Stimulated activated CD4-positive, alpha-beta T cell treated with anti-CD3 and anti-CD28 coated beads, Interleukin-12 subunit alpha, Interleukin-12 subunit beta, amount 100 ng/mL, for 48 hours (primary cell): ENCODE measurements at places on chromosomes 13 and 19.

- no peak for DNase-seq
These were observed 15.3 kb upstream of the GPR183 start for GRCh38 chr13:99322297-99323103.

- DNase-seq, result no peak
These were observed 9.5 kb upstream of the RFX1 start for GRCh38 chr19:14015524-14016035.

GRCh38 chr13:49569993-49570689 lies 15.2 kb downstream of the RCBTB1 start:
- no peak for DNase-seq

GRCh38 chr13:24075137-24075975 lies 85.2 kb upstream of the SPATA13 start:
- DNase-seq, result no peak

- no peak for DNase-seq
These were observed 25.2 kb downstream of the RXFP2 start for GRCh38 chr13:31764556-31764955.

- no peak for DNase-seq
These were observed 159.2 kb downstream of the SLC7A1 start for GRCh38 chr13:29436291-29436690.

DNA sequence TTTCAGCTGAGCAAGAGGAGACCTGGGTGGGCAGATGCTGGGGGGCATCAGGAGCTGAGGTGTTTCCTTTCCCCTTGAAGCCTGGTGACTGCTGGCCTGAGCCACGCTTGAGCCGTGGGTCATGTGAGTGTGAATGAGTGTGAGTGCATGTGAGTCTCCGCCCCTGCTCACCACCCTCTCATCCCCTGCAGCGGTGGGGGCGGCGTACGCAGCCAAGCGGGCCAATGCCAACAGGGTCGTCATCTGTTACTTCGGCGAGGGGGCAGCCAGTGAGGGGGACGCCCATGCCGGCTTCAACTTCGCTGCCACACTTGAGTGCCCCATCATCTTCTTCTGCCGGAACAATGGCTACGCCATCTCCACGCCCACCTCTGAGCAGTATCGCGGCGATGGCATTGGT lies 5.2 kb downstream of the B3GNT8 start:
- no peak for DNase-seq

DNA sequence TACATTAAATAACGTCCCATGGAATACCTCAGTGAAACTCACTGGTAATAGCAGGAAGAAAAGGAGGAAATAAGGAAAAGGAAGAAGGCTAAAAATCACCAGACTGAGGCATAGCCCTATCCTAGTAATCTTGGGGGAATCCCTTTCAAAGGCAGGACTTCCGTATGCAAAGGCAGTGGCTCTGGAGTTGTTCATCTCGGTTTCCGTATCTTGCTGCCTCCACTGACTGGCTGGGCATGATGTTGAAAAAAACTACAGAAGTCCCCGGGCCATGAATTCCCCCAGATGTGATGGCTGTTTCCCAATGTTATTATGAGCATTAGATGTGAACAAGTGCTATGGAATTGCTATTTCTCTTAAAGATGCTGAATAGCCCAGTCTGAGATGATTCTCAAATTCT lies 5.5 kb downstream of the FPR2 start:
- no peak for DNase-seq

GRCh38 chr19:5690955-5691821 lies 1.1 kb downstream of the RPL36 start:
- peak; percentile 45 for DNase-seq

DNA sequence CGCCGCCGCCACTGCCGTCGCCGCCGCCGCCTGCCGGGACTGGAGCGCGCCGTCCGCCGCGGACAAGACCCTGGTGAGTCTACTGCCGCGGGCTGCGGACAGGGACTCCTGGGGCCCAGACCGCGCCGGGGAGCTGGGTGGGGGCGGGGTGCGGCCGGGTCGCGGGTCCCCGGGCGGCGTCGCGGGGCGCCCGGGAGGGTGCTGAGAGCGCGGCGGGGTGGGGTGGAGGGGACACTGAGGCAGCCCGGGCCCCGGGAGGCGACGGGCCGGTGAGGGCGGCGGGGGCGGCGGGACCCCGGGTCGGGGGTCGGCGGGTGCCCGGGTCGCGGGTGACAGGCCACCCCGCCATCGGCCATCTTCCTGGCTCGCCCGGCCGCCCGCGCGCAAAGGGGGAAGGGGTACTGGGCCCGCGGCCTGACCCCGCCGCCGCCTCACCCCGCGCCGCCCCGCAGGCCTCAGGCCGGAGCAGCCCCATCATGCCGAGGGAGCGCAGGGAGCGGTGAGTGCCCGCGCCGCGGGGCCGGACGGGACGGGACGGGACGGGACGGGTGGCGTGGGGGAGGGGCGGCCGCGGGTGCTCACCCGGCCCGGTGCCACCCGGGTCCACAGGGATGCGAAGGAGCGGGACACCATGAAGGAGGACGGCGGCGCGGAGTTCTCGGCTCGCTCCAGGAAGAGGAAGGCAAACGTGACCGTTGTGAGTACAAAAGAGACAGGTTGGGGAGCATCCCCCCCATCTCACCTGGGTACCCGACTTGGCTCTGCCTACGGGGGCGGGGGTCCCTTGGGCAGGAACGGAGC lies 489 bp downstream of the CCNE1 start:
- no peak for DNase-seq

DNA sequence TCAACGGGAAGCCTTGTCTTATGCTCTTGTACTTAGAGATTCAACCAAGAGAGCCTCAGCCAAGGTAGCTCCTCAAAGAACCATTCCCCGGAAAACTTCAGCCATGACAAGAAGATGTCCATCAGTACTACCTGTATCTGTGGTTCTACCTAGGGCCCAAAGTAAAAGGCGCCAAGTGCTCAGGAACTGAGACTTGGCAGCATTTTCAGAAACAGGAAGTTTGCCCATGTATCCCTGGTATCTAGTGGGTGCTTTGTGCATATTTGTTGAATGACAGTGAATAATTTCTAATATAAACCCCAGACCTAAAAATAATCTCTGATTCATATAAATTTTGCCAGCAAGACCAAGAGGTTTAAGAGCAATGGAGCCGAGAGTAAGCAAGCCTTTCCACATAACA lies 7.2 kb downstream of the FAM216B start:
- DNase-seq, result no peak

DNA sequence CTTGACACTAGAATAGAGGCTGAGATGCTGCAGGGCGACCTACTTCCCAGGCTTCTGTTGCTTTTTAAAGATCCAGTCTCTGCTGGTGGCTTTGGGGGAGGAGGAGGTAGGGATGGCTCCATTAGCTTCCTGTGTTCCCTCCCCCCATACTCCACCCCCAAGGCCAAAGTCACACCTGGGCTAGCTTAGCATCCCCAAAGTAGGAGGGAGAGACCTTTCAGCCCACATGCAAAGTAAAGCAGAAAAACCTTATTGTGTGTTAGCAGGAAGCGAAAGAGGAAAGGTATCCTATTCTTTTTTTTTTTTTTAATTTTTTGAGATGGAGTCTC lies 3.2 kb upstream of the TNPO2 start:
- DNase-seq, result no peak

DNA sequence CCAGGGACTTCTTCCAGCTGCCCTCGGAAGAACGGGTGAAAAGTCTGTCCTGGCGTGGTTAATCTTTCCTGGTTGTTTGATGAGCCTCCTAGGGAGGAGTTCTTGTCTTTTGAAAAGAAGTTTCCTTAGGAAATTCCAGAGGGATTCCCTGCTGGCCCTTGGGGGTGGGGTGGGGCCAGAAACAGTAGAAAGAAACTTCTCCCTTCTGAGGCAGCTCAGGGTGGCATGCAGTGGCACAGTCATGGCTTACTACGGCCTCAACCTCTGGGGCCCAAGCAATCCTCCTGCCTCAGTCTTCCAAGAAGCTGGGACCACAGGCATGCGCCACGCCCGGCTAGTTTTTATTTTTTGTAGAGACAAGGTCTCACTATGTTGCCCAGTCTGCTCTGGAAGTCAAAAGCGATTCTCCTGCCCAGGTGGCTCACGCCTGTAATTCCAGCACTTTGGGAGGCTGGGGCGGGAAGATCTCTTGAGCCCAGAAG lies 1.5 kb downstream of the ZNF101 start:
- no peak for DNase-seq

DNA sequence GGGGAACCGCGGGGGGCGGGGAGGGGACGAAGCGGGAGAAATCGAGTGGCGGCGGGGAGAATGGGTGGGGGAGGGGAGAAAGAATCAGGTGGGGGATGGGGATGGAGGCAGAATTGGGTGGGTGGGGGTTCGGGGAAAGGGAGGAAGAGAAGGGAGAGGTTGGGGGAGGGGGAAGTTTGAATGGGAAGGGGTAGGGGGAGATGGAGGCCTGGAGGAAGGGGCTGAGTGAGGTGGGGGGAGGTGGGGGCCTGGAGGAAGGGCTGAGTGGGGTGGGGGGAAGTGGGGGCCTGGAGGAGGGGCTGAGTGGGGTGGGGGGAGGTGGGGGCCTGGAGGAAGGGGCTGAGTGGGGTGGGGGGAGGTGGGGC lies 403 bp upstream of the ADAMTS10 start:
- no peak for DNase-seq

GRCh38 chr13:111411919-111412650 lies 91.6 kb downstream of the TEX29 start:
- DNase-seq, result no peak

DNA sequence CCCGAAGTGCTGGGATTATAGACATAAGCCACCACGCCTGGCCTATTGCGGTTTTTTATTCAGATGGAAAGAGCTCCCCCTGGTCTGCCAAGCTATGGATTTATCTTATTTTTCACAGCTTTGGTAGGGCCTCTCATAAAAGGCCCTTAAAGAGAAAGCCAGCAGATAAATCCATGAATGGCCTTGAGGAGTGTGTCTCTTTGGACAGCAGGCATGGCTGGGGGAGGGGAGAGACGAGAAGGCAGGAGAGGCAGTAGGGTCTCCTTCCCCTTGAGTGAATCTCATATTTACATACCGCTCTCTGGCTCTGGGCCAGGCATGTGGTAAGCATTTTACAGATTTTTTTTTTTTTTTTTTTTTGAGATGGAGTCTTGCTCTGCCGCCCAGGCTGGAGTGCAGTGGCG lies 25.2 kb downstream of the MARK4 start:
- no peak for DNase-seq

- DNase-seq, result peak; percentile 44
These were observed at the start of gene CD70 for GRCh38 chr19:6590827-6591319. Gene CD70, minus strand, starts transcription at chr19:6591150. Its CDS starts 148 bp downstream, at chr19:6591002.

DNA sequence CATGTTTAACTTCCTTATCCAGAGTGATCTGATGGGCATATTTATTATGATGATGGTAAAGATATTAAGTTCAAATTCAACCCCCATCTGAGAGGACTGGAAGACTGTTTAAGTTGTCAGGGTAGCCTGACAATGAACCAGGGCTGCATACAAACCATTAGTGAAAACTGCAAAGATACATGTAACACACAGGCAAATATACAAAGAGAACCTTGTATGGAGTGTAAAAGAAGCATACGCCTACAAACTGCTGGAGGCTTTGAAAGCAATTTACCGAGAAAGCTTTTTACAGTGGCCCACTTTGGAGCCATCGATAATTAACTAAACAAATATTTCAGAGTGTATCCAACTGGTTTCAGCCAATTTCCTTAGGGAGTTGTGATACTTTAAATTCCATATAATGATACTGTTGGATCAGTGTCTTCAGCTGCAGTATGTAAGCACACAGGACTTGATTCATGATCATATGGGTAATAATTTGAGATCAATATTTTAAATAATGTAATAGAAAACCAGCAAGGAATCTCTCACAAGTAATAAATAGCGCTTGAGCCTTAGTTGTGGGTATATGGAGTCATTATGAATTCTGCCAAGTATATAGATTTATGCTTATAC lies 231.5 kb upstream of the SPRY2 start:
- no peak for DNase-seq

DNA sequence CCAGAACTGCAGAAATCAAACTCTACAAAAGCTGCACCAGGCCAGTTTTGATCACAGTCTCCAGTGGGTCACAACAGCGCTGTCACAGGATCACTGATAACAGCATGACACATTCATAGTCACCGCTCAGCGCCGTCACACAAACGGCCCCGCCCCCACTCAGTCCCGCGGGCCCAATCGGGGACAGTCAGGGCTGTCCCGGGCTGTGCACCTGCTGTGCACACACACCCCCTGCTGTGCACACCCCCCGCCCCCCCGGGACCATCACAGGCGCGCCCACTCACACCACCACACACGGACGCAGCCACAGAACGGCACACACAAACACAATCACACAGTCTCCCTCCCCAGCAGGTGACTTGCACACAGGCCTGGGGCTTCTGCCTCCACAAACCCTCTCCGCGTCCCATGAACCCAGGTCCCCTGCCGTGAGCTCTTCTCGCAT lies 435 bp upstream of the ZNF382 start:
- peak; percentile 80 for DNase-seq
